Forelimb muscle (tissue), 1 donor: ENCODE measurements at places on chromosomes 7 and 10.

GRCh38 chr10:124994573-124995473 lies 52.9 kb downstream of the ZRANB1 start:
- no peak for DNase-seq

DNA sequence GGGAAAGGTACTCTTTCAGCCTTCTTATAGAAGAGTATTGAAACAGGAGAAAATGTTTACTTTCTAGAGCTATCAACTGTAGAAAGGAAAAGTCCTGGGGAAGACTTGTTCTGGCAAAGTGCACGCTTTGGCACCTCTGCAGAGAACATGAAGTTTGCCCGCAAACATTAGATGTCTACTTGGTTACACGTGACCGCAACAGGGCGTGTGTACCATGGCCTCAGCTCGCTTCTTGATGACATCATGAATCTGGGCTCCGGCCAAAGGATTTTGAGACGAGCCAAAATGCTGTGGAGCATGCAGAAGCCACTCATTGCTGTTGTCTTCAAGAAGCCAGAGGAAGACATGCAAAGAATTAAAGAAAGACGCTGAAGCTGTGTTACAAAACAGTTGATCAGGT lies 8.6 kb upstream of the TAS2R60 start:
- no peak for DNase-seq

DNA sequence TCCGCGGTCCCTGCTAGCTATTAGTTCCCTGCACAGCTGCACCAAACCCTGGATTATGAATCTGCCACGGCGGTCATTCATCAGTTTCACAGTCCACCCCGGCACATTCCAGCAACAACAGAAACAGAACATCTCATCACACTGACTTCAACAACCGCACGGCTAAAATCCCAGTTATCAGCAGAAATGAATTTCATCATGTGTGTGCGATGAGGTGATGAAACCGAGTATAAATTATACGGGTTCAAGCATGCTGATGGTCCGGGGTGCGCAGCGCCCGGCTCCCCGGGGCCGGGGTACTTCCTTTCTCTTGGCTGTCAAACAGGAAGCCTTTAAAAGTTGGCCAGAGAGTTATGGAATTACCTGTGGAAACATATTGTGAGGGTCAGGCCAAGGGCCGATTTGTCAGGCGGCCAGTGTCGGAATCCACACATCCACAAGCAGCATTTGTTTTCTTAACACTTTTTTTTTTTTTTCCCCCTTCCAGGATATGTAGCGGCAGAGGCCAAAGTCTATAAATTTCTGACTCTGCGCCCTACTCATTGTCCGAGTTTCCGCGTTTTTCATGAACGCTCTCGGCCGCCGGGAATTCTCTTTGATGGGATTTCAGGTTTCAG lies 420.9 kb upstream of the MGMT start:
- peak; percentile 80 for DNase-seq

DNA sequence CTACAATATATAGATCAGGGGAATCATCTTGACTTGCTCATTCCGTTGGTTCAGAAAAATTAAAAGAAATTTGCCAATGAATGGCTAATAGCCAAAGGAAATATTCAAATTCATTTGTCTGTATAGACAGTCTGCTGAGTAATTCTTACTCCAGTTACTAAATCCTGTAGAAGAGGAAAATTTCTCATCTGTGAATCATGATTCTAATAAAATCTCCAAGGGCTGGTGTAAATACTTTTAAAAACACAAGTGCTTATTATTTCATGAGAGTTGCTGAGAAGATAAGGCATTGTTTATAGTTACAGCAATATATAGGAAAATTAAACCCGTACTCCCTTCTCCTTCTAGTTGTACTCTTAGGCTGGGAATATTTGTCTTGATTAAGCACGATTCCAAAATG lies 53.0 kb downstream of the WNT2 start:
- peak; percentile 19 for DNase-seq

GRCh38 chr7:85061456-85061855 lies 125.4 kb downstream of the SEMA3D start:
- DNase-seq = peak; percentile 79

- DNase-seq = no peak
These were observed 147.1 kb downstream of the PHF14 start for GRCh38 chr7:11120675-11121220.
